ENCODE measurements at places on chromosomes 1 and 21.

GRCh38 chr1:74822851-74823401 lies 90.0 kb downstream of the TYW3 start:
- no peak for DNase-seq

DNA sequence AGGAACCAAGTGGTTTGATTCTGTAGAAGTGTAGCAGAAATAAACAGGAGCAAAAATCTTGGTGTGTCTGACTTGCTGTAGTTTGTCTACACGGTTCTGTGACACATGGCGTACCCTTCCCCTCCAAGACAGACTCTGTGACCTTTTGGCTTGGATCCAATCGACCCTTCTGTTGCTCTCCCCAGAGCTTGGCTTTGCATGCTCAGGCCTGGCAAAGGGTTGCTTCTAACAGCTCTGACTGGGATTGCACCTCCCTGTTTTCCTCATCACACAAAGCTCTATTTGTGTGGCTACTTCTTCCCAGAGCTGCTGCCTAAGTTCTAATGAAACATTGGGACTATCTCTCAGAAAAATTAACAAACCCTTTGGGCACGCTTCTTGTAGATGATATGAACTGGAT lies 24.0 kb downstream of the NGF start:
- DNase-seq = no peak

DNA sequence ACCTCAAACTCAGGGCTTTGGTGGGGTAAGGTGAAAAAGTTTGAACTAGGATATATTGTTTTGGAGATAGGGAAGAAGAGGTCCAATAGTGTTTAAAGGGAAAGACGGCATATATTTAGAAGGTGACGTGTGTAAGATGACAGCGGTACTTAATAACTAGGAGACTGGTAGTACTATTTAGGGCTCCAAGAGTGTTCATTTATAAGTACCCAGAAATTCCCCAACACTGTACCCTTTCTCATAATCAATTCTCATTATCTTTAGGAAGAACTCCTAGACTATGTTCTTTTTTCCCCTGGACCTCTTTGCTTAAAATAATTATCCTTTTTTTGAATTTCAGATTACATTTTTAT lies 1.5 kb downstream of the LYPLAL1 start:
- DNase-seq = no peak

GRCh38 chr1:202703191-202703590 lies 7.1 kb downstream of the SYT2 start:
- DNase-seq = no peak

- DNase-seq = no peak
These were observed 51.0 kb downstream of the ZBTB18 start for GRCh38 chr1:244102046-244102445.

DNA sequence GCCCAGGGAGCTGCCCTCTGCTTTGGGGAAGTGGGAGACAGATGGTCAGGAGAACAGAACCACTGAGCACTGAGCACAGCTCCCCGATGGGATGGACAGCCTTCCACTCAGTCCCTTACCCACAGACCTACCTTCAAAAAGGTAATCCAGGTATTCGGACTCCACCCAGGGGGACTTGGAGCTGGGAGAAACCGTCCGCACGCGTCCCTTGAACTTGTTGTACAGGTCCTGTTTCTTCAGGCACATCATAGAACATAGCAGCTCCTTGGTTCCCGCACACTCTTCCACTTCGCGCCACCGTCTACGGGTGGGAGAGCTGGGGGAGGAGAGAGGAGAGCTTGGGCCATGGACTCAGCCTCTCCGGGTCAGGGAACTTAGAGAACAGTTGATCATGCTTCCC lies 17.8 kb downstream of the IFNLR1 start:
- DNase-seq = no peak

Data from Right ventricle myocardium superior (tissue), 1 donor.